Hypothalamus (tissue), 51 donors: ENCODE measurements at places on chromosomes 11 and 22.

- no peak for DNase-seq
Observed at GRCh38 chr11:132638423-132638822, 893.9 kb downstream of the OPCML start.

DNA sequence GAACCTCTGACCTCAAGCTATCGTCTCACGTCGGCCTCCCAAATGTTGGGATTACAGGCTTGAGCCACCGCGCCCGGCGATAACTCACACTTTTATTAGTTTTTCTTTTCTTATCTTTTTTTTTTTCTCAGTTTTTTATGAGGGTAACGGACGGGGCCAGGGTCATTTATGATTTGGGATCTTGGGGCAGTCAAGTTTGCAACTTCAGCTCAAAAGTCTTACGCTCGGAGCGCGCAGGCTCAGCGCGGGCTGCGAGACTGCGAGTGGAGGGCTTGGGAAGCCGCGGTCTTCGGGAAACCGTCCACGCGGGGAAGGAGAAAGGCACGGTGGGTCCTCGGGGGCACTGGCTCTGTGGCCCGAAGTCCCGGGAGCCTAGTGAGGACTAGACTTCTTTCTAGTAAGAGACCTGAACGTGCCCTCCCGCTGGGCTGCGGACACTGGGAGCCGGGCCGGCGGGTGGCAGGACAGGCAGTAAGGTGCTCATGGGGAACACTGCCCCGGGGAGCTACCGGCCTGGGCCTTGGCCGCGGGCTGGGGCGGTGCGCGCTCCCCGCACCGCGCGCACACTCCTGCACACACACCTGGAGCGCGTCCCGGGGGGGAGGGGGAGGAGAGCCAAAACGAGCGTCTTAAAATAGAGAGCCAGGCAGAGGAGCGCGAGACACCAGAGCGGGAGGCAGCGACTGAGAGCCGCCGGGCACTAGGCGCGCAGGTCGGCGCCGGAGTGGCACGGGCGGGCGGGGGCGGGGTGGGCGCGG, 476 bp upstream of the BARX2 start:
- no peak for DNase-seq

DNA sequence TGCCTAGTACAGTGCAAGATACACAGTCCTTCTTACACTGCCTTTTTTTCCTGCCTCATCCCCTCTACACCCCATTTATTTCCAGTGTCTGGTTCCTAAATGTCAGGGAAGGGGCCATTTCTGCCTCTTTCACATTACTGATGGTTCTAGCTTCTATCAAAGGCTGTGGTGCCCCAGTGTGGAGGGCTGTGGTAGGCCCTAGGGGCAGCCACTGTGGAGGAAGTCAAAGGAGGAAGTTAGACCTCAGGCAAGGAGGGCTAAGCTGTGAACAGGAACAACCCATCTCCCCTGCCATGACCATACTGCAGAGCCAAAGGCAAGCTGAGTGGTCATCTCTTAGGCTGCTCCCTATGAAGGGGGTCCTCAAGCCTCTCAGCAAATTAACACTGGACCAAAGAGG, 81.9 kb upstream of the CRTAM start:
- no peak for DNase-seq

- no peak for DNase-seq
Observed at GRCh38 chr11:17612221-17613188, 65.4 kb downstream of the OTOG start.
